ENCODE measurements at places on chromosomes 5 and 9. TPM values are rescaled to one million over a fixed set of nuclear protein-coding genes. Genes with fewer than 3 reads are reported as not detected.

Gene SLC34A3
- not detected for polyA plus RNA-seq

Gene PCDHGA9
- polyA plus RNA-seq, result 6.4 TPM

DNA sequence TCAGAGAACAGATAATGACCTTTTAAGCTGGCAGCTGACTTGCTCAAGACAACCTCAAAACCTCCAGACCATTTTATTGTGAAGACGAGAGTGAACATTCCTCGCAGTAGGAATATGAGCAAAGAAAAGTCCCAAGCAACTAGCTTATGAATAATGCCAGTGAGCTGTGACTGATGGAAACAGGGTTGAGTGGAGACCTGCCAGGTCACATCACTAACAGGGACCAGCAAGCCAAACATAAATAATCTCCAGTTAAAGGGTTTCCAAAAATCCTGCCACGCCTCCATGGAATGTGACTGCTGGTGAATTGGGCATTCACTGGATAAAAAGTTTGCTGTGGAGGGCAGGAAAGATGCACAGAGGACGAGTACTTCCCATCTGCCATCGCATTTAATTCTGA is 185.4 kb downstream of the CRB2 start:
- no peak for DNase-seq

Gene AGXT2
- polyA plus RNA-seq, result not detected

DNA sequence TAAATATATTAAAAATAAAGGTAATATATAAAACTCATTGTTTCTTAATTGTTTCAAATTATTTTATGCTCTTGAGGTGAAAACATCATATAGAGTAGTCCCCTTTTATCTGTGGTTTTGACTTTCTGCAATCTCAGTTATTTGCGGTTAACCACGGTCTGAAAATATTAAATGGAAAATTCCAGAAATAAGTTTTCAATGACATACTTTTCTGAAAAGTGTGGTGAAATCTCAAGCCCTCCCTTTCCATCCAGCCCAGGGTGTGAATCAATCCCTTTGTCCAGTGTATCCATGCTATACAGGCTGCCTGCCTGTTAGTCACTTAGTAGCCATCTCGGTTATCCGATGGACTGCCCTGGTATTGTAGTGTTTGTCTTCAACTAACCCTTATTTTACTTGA is 546.7 kb upstream of the DMAC1 start:
- DNase-seq, result no peak

DNA sequence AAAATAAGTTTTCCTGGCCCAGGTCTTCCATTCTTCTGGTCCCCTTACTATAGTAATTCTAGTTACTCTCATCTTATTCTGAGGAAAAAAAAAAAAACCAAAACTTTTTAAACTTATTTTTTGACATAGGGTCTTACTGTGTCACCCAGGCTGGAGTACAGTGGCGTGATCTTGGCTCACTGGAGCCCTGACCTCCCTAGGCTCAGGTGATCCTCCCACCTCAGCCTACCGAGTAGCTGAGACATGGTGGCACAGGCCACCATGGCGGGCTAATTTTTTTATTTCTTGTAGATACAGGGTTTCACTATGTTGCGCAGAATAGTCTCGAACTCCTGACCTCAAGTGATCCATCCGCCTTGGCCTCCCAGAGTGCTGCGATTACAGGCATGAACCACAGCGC is 38.4 kb downstream of the SNAPC3 start:
- DNase-seq, result no peak

Gene PCDHB8
- polyA plus RNA-seq, result 0.25 TPM

GRCh38 chr9:15622318-15622971 is 69.6 kb downstream of the CCDC171 start:
- DNase-seq, result no peak

Gene COL15A1
- polyA plus RNA-seq, result 3.2 TPM

GRCh38 chr5:178240341-178240741 is 7.7 kb upstream of the PHYKPL start:
- no peak for DNase-seq

DNA sequence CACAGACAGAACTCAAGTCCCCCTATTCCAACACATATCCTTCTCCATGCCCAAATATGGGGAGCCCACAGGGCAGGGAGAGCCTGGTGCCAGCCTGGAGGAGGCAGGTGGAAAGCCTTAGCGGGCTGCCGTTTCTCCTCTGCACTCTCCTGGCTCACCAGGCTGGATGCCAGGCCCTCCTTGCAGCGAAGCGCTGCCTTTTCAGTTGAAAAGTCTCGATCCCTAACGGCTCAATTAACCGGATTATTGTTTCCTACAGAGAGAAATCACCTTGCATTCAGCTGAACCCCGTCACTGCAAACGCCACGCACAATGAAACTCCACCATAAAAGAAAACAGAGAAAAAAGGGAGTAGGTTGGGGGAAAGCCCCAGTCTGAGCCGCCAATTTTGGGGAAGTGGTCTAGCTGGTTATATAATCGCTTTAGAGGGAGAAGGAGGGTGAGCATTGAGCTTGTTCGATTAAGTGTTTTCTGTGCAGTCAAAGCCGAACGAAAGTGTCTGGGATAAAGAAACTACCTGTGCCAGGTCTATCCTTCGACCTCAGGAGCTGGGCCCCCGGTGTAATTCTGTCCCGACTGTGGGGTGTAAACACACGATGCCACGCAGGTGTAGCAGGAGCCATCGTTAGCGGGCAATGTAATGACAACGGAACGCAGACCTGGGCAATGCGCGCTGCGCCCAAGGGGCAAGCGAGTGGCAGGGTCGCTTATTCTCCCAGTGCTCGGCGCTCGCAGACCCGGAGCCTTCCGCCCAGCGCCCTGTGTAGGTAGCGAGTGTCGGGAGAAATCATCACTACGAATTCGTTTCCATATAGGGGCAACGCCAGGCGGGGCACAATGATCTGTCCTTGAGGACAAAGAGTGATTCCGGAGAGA is 3.8 kb downstream of the BARHL1 start:
- DNase-seq, result no peak

GRCh38 chr5:52853650-52854049 is 65.9 kb downstream of the ITGA1 start:
- no peak for DNase-seq

- no peak for DNase-seq
These were observed 27.7 kb upstream of the GFPT2 start for GRCh38 chr5:180380856-180381255.
